ENCODE measurements at places on chromosomes 1 and 21.
A peak's percentile ranks its signal among the peaks of the same experiment; 100 is the strongest.

DNA sequence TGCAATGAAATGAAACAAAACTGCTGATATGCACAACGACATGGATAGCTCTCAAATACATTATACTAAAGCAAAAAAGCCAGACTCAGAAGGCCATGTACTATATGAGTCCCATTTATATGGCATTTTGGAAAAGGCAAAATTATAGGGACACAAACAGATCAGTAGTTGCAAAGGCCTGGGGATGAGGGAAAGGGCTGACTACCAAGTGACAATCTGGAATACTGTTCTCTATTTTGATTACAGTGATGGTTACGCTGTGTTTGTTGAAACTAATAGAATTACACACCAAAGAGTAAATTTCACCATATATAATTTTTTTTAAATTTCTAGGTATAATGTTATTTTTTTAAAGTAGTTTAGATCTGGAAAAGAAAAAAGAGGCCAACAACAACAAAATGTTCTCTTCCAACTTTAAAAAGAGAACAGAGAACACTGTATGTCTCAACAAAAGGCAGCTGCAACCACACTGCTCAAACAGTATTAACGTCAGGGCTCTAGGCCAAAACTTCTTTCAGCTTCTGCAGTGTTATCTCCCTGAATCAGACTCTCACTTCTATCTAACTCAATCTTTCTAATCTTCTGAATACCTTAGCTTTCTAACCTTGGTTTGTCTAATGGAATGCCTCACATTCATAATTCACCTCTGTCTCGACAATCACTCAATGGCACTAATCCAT lies 75.8 kb downstream of the FOXJ3 start:
- DNase-seq, result no peak

DNA sequence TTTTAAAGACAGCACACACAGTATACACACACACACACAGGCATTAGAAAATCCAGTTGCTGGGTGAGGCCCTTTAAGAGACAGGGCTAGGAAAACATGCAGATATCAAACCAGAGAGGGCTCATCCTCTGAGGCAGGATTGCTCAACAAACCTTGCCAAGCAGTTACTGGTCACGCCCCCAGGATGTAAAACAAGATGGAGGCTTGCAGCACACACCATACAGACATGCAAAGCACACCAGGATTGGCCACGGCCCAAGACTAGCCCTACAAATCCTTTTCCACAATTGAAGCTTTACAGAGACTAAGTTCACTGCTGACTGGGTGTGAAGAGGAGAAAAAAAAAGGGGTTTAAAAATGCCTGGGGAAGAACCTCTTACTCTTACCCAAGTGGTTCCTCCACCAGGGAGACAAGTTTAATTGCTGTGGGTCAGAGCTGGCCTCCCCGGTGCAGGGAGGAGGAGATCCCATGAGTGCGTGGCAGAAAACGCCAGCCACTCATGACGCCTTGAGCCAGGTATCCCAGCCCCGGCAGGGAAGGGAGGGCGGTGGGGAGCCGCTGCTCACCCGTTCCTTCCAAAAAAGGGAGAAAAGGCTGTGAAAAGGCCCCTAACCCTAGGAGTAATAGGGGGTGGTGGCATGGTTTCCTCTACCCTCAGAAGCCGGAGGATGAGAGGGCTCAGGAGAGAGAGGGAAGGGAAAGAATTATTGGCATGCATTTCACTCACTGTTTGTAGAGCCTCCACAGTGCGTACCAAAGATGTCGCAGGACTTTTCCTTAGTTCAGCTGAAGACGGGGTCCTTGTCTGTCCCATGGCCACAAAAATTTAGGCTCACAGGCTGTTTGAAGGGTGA lies 594.6 kb upstream of the ZP4 start:
- no peak for DNase-seq

DNA sequence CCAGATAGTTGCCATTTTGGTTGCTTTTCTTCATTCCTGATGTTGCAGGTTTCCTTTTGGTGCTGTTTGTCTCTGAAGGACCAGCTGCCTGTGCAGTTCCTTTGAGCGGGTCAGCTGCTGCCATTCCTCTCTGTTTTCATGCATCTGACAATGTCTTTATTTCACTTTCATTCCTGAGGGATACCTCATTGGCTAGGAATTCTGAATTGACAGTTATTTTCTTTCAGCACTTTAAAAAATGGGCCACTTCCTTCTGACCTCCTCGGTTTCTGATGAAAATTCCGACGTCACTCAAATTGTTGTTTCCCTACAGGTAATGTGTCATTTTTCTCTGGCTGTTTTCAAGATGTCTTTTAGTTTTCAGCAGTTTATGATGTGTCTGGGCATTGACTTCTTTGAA lies 24.8 kb downstream of the CCSAP start:
- DNase-seq, result no peak

DNA sequence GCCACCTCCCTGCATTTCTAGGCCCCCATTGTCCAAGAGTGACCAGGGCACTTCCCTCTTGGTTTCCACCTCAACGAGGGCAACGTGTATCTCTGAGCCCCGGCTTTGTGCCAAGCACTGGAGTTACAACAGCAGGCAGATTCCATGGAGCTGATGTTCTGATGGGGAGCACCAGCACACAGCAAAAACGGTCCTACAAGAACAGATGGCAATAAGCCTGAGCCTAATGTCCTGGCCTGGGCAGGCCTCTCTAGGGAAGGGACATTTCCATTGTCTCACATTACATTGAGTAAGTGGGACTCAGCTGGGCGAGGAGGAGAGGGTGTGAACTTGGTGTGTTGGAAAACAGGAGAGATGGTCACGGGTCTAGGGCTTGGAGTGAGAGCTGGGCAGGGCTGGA lies 27.2 kb upstream of the NPPB start:
- DNase-seq, result no peak

DNA sequence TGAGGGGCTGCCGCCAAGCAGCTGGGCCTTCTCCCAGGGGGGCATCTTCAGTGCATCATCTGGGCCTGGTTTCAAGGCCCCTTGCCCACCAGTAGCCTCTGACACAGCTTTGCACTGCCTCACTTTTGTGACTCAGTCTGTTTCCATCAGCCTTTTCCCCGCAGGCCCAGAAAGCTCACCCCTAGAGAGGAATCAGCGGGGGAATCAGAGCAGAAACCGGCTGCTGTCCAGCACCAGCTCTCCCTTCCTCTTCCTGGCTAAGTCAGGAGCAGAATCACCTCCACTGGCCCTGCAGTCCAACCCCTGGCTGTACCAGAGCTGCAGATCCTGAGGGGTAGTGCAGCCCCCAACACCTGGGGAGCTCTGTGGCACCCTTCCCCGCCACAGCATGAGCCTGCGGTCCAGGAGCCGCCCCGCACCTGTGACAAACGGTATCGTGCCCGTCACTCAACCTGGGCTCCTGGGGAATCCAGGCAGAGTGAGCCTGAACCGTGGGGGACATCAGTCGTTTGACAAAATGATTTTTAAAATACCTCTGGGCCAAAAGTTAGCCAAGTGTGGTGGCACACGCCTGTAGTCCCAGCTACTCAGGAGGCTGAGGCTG lies 83.3 kb upstream of the TMEM51 start:
- no peak for DNase-seq

GRCh38 chr1:206560007-206560716 lies 52.1 kb downstream of the EIF2D start:
- DNase-seq, result peak; percentile 80

- no peak for DNase-seq
Measured at GRCh38 chr1:156001662-156002171, 19.0 kb downstream of the SSR2 start.

- no peak for DNase-seq
Measured at GRCh38 chr1:83512373-83513193, 486.3 kb downstream of the TTLL7 start.

DNA sequence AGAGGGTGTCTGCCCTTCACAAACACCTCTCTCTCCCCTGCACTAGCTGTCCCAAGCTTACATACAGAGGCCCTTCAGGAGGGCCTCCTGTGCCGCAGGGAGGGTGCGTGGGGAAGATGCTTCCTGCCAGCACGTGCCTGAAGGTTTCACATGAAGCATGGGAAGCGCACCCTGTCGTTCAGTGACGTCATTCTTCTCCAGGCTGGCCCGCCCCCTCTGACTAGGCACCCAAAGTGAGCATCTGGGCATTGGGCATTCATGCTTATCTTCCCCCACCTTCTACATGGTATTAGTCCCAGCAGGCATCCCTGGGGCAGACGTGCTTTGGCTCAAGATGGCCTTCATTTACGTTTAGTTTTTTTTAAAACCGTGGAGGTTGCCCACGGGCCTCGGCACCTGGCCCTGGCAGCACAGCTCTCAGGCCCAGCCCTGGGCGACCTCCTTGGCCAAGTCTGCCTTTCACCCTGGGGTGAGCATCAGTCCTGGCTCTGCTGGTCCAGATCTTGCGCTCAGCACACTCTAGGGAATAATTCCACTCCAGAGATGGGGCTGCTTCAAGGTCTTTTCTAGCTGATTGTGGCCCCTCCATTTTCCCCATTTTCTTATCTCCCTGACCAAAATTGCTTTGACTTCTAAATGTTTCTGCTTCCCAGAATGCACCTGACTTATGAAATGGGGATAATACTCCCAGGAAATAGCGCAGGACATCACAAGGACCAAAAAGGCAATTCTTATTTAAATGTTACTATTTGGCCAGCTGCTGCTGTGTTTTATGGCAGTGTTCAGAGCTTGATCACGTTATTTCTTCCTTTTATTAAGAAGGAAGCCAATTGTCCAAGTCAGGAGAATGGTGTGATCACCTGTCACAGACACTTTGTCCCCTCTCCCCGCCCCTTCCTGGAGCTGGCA lies 6.1 kb downstream of the NPPA start:
- DNase-seq, result no peak

DNA sequence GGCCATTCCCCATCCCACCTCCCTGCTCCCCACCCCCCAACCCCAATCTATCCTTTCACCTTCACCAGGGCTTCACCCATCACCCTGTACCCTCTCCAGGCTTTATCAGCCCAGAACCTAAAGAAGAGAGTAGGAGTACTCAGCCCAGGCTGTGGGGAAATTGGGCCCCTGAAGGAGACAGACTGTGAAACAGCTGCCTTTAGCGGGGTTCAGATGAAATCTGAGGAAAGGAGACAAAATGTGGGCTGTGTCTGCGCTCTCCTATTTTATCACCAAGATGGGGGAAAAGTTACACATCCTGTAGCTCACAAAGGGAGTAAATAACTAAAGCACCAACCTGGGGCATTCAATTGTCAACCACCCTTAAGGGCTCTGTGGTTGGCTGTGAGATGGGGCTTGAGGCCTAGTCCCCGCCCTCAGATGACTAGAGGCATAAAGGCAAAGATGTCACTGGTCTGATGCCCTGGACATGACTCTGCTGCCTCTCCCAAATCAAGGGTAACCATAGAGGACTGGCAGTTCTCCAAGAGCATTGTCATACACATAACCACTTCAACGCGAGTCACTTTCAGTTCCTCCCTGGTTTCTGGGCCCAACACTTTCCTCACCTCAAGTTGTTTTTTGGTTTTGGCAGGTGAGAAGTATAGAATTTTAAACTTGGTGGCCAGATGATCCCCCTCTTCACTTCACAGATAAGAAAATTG lies 30.0 kb downstream of the SLC27A3 start:
- no peak for DNase-seq

- DNase-seq, result no peak
Measured at GRCh38 chr1:201551877-201552731, 13.2 kb downstream of the NAV1 start.

- DNase-seq, result no peak
Measured at GRCh38 chr1:205049479-205049878, 6.5 kb downstream of the CNTN2 start.

DNA sequence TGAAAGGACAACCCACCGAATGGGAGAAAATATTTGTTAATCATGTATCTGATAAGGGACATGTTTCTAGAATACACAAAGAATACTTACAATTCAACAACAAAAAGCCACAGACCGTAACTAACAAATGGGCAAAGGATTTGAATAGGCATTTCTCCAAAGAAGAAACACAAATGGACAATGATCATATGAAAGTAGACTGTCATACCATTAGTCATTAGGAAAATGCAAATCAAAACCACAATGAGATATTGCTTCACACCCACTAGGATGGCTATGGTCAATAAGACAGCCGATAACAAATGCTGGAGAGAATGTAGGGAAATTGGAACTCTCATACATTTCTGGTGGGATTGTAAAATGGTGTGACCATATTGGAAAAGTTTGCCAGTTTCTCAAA lies 367.2 kb upstream of the SGIP1 start:
- no peak for DNase-seq

DNA sequence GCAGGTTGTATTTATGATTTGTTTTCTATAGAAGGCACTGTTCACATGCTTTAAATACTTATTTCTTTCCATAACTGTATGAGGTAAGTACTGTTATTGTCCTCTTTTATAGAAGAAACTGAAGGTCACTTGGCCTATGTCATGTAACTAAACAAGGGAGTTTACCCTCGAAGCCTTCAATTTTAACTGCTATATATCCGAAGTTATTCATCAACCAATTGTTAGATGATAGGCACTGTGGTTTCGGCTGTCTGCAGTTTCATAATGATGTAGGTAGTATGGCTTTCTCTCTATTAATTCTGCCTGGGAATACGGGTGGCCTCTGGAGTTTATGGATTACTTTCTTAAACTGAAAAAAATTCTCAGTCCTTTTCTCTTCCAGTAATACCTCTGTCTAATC lies 413.3 kb upstream of the ADGRL2 start:
- no peak for DNase-seq

DNA sequence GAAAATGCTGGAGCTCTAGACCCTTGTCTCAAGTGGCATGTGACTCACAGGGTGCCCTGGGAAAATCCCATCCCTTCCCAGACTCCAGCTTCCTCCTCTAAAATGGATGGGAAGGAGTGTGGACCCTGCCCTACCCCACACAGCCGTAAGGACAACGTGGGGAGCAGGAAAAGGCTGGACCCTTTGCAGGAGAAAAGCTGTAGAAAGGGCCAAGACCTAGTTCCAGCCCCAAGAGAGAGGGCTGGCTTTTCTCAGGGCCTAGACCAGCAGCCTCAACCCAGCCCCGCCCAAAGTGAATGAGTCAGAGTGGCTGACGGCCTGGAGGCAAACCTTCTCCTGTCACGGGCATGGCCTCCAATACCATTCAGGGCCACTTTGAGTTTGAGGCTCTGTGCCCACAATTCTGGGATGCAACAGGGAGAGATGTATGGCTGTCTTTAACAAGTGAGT lies 1.1 kb downstream of the LAMB3 start:
- DNase-seq, result no peak

DNA sequence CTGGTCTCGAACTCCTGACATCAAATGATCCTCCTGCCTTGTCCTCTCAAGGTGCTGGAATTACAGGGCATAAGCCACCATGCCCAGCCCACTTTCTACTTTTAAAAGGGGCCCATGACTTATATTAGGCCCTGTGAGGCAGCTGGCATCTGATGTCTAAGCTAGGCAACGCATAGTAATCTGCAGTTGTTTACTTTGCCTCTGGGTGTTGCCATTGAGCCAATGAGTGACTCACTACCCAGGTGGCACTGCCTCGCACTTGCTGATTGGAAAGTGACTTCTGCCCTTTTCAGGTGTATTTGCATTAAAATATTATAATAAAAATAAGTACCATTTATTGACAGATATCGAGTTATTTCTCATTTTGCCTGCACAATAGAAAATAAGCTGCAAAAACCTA lies 84.9 kb downstream of the KIF14 start:
- no peak for DNase-seq

DNA sequence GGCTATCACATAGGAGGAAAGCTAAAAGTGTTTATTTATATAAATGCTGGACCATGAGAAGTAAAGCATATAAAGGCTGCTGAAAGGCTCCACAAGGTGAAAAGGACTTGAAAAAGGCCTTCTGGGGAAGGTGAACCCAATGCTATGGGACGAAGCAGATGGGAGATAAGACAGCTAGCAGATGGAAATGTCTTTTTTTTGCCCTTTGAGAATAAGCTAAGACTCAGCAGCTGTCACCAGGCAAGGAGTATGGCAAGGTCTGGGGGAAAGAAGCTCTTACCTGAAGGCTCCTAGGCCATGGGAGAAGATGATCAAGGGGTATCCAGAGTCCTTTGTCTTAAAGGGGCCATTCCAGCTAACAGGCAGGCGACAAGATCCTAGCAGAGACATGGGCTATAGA lies 9.9 kb downstream of the PAFAH2 start:
- no peak for DNase-seq
